ENCODE measurements at places on chromosomes 5 and 9.

DNA sequence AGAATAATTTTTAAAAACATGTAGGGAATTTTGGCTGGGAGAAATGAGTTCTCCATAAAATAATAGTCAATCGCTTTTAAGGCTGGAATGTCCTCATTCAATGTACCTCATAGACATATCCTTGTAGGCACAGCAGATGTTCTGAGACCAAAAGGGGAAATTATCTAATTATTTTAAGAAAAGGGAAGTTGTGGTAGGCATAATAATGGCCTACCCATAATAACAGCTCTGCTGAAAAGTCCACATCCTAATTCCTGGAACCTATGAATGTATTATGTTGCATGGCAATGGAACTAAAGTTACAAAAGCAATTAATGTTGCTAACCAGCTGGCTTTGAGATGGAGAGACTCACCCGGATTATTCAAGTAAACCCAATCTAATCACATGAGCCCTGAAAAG lies 216.1 kb downstream of the TRIM36 start:
- no peak for DNase-seq

DNA sequence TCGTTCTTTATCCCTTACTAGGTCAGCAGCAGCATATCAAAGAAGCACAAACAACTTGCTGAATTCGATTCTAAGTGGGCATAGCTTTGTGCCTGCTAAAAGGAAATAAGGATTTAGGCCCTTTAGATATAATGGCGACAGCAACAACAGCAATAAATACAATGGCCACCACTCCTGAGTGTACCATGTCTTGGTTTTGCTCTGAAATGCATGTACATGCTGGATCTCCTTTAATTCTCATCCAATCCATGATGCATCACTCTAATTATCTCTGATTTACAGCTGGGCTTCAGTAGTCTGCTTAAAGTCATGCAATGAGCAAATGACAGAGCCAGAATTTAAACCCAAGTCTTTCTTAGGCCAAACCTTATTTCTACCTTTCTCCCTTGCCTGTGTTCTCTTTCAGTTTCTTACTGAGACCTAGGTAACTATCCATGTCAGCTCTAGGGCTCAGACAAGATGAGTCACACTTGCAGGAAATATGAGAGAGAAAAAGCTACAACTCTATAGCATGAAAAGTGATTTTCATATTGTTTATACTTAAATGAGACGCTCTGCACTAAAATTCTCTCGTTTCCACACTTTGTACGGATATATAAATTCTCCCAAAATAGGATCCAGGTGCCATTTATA lies 111.8 kb downstream of the HMHB1 start:
- no peak for DNase-seq

DNA sequence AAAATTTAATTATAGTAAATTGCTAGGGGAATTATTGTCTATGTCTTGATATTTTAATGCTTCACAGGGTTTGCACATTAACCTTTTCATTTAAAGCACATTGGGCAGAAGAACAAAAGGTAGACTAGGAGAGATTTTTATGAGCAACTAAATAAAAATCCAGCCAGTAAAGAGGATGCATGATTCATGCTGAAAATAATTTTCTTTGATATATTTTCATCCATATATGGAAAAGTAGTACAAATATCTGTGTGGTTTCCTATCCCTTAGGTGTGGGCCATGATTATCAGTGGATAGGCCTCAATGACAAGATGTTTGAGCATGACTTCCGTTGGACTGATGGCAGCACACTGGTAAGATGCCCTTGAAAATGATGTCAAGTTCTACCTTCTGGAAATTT lies 83.1 kb downstream of the VCAN start:
- no peak for DNase-seq

- DNase-seq: no peak
Observed at GRCh38 chr5:107090506-107090905, 580.2 kb downstream of the EFNA5 start.

GRCh38 chr9:105483618-105484017 lies 35.8 kb downstream of the FSD1L start:
- no peak for DNase-seq

Measured in H9 (cell line).